Activated CD4-positive, alpha-beta memory T cell treated with anti-CD3 and anti-CD28 coated beads, Interleukin-2, amount 10 ng/mL, durations not matched to agents 7 days and 5 days (primary cell): ENCODE measurements at places on chromosomes 16 and 17.

GRCh38 chr17:35345926-35346771 is 27.3 kb downstream of the SLFN11 start:
- DNase-seq, result peak; percentile 46

- DNase-seq, result no peak
Measured at GRCh38 chr17:10036511-10037061, 131.5 kb upstream of the RCVRN start.

GRCh38 chr17:10018461-10018891 is 113.4 kb upstream of the RCVRN start:
- DNase-seq, result no peak

DNA sequence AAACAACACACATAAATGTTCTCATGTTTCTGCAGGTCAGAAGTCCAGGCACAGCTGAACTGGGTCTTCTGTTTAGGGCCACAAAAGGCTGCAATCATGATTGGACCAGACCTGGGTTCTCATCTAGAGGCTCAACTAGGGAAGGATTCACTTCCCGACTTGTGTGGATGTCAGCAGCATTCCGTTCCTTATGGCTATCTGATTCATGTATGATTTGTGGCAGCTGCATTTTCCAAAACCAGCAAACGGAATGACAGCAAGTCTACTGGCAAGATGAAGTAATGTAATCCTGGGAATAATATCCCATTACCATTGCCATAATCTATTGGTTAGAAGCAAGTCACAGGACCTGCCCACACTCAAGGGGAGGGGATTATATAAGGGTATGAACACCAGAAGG is 22.1 kb downstream of the CEP112 start:
- DNase-seq, result no peak

DNA sequence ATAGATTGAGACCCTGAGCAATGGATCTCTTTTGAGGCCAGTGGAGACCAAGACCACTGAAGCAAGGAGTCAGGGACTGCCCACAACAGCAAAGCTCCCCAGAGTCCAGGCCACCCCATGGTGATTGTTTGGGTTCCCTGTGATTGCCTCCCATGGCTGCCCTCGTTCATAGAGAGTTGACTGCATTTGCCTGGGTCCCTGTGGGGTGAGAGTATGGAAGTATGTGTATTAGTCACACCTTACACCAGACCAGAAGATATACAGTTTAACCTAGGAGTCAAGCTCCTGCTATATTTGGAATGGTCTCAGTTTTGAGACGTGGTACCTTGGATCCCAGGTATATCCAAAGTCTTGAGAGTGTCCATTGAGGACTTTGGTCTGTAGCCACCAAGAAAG is 20.2 kb downstream of the HLF start:
- no peak for DNase-seq

- no peak for DNase-seq
Measured at GRCh38 chr17:1110862-1111598, 68.8 kb downstream of the ABR start.

- no peak for DNase-seq
Measured at GRCh38 chr16:66853261-66854139, 9.3 kb downstream of the CA7 start.

DNA sequence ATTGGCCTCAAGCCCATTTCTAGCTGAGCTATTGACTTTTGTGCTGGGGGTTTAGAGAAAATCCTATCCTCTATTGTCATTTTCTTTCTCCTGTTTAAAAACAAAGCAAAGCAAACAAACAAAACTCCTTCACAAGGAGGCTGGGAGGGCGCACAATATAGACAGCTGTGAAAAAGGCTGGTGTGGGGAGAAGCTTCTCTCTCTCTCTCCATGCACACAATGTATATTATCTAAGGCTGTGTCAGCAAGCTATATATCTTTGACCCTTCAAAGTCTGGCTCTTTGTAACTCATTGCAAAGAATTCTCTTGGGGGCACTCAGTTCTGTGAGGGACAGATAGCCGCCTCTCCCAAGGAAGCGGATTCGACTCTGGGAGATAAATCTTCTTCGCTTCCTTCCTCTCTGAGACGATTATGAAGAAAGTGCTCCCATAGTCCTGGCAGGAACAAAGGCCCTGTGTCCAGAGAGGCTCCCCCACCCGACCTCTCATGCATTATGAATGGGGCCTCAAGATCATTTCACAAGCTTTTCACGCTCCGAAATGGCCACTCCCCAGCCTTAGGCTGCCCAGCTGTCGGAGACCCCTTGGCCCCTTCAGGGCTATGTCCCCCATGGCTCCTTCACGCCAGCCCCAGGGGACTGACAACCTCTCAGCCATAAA is 33.2 kb upstream of the MEAK7 start:
- no peak for DNase-seq

DNA sequence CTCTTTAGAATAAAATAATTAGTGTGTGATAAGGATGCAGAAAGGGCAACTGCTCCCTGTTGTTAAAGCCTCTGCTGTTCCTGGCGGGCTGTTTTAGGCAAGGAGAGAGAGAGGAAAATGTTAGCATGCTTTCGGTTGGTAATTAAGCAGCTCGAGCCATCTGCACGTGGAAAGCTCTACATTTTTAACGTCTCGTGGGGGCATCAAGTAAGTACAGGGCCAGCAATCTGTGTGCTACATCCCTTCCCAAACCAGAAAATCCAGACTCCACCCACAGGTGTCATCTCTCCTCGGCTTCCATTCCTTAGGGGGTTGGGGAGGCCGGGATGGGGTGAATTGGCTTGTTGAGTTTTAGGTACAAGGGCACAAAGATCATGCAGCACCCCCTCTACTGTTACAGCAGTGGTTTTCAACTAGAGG is 62.4 kb upstream of the MARCHF10 start:
- DNase-seq, result no peak

GRCh38 chr16:57629516-57630406 is 1.3 kb downstream of the ADGRG1 start:
- DNase-seq, result no peak

DNA sequence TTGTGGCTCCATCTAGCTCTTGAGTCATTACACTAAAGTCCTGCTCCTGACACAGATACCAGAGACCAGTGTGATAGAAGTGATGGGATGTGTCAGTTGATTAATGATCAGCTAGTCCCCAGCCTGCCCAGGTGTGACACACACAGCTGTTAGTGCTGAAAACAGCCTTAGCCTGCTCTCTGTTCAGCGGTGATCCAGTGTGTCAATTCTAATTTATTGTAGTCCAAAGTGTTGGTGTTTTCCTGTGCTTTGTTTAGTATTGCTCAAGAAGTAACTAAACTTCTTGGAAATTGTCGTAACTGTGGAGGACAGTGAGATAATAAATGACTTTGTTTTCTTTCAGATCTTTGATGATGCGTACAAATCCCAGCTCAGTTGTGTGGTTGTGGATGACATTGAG is 92.3 kb downstream of the WNT3 start:
- DNase-seq, result no peak

DNA sequence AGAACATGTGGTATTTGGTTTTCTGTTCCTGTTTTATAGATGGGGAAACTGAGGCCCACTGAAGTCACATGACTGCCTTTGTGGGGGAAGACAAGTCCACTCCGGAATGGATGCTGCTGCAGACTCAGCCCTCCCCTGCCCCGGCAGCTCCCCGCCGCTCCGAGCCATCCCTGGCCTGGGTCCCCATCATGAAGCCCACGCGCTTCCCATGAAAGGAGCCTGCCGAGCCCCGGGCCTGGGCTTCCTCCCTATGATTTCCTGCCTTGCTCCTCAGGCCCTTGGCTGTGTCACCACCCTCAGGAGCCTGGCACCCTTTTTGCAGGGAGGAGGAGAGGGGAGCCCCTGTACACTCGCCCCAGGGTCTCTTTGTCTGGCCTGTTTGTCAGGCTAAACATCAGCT is 125.3 kb upstream of the FOXF1 start:
- DNase-seq, result no peak

GRCh38 chr17:58047376-58048150 is 35.7 kb upstream of the DYNLL2 start:
- DNase-seq, result no peak

GRCh38 chr16:8957063-8957397 is 6.7 kb downstream of the USP7 start:
- DNase-seq, result no peak

DNA sequence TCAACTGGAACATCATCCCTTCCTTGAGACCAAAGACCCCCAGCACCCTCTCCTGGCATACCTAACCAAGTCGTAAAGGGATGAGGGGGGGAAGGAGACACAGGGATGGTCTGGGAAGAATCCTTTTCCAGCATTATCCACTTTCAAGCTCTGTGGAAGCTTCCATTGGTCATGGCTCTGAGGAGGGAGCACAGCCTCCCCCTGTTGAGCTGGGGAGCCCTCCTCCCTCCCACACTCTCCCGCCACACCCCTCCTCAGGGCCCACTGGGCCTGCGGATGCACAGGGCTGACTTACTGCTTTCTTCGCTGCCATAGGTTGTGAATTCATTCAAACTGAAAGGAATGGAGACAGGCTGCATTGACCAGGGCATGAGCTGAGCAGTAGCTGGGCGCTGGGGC is 12.4 kb downstream of the CSF3 start:
- DNase-seq, result no peak

GRCh38 chr17:44387804-44388203 is 1.6 kb downstream of the ITGA2B start:
- no peak for DNase-seq

GRCh38 chr16:57606147-57606846 is 22.1 kb upstream of the ADGRG1 start:
- peak; percentile 6 for DNase-seq

DNA sequence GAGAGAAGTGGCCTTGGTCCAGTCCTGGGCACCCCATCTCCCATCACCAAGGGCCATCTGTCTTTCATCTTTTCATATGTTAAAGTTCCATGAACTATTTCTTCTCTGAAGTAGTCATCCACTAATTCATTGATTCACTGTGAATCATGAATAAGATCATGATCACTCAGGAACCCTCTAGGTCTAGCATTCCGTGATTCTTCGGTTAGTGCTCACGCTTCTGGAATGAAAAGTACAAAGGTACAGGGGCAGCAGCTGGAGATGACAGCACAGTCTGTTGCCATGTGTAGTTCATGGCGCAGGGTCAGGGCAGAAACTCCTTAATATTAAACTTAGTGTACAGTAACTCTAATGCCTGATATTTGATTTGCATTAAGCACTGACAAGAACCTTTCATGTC is 127.1 kb downstream of the CDH13 start:
- no peak for DNase-seq

DNA sequence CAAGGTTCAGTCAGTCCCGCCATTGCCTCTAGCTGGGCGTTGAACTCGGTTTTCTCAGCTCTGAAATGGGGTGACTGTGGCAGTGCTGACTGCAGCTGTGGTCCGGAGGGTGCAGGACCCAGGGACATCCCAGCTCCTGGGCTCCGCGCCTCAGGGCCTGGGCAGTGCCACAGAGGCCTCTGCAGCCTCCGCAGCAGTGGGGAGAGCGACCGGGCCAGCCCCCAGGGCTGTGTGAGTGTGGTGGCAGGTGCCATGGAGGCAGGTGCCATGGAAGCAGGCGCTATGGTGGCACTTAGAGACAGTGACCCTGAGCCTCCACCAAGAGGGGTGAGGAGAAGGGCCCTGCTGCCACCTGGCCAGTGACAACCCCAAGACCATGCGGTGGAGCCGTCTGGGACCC is 30.9 kb downstream of the ZNF469 start:
- DNase-seq, result no peak

DNA sequence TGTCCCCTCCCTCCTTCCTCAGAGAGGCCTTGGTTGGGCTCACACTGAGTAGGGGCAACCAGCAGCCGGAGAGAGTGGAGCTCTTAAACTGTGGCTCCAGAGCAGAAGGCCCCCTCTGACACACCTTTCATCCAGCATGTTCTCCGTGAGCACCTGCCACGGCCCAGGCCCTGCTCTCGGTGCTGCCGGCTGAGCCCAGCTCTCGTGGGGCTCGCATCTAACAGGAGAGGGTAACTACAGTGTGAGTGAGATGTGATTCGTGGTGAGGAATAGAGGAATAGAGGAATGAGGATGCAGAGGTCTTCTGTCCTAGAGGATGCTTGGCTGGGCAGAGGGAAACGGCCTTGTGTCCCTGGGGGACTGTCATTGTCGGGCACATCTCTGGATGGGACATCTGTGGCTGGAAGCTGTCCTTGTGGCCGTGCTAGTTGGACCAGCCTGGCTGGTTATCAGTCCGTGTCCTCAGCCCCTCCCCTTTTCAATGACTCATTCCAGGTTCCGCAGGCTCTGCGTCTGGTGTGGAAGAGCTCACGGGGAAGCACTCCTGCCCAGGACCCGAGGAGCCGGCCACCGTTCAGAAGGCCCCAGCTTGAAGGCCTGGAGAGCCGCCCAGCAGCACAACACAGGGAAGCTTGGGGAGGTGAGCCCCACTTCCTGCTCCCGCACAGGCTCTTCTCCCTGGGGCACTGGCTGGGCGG is 11.9 kb upstream of the DNASE1 start:
- peak; percentile 10 for DNase-seq

DNA sequence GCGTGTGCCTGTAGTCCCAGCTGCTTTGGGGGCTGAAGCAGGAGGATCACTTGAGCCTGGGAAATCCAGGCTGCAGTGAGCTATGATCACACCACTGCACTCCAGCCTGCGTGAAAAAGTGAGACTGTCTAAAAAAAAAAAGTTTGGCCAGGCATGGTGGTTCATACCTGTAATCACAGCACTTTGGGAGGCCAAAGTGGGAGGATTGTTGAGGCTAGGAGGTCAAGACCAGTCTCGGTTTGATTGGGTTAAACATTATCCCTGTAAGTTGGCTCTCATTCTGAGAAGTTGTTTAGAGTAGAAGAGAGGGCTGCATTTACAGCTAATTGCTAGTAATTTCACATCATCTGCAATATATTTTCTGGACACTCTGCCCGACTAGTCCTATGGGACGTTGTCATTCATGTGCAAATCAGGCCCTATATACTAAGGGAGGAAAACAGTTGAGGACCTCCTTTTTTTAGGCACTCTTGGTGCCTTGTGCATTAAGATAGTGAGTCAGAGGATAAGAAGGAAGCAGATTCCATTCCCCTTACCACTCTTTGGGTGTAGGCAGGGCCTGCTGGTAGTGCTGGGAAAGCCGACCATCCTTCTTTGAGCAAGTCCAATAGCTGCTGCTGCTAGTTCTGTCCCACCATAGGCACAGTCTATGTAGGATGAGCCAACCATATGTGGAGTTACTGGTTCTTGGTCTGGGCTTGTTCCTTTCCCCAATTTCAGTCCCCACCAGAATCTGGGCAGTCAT is 18.7 kb downstream of the HMOX2 start:
- DNase-seq, result no peak

DNA sequence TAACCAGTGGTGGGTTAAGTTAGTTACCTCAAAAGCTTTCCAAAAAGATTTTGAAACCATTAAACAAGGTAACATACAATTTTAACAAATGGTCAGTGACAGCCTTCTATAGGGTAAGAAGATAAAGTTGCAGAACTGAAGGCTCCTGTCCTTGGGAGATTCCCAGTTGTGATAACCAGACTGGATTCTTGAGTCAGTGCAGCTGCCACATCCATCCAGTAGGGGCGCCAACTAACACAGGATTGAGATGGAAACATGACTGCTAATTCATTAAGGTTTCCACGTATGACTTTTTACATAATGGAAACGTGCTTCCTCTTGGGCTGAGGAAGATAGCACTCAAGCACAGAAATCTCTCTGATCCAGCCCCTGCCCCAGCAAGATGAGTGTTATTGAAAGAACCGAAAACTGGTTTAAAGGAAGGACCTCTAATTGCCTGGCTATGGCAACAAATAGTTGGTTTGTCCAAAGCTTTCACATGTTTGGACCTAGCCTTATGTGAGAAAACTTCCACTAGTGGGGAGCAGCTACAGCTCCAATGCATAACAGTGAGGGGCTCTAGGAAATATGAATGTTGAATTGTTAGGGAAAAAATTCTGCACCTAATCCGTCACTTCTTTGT is 269.8 kb upstream of the MYOCD start:
- DNase-seq, result no peak

GRCh38 chr16:30535106-30535776 is 583 bp upstream of the ZNF747 start:
- DNase-seq, result no peak

GRCh38 chr16:57618296-57619132 is 9.9 kb upstream of the ADGRG1 start:
- DNase-seq, result no peak
